ENCODE measurements at places on chromosomes 7 and 10.

DNA sequence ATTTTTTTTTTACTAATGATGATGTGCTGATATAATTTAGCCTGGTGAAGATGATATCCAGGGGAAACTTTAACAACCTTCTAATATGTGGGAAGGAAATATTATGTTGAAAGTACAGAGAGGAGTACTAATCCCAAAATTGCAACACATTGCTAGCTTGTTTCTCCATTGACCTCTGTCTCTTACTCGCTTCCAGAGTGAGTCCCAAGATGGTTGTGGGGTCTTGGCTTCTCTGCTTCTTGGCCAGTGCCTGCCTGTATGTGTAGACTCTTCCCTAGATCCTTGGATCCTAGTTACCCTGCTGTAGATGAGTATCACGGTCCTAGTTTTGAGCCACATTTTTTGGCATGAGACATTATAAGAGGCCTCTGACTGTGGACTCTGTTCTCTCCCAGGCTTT is 17.5 kb downstream of the BMPER start:
- no peak for DNase-seq

GRCh38 chr10:104318326-104318725 is 19.9 kb downstream of the ITPRIP start:
- no peak for DNase-seq

DNA sequence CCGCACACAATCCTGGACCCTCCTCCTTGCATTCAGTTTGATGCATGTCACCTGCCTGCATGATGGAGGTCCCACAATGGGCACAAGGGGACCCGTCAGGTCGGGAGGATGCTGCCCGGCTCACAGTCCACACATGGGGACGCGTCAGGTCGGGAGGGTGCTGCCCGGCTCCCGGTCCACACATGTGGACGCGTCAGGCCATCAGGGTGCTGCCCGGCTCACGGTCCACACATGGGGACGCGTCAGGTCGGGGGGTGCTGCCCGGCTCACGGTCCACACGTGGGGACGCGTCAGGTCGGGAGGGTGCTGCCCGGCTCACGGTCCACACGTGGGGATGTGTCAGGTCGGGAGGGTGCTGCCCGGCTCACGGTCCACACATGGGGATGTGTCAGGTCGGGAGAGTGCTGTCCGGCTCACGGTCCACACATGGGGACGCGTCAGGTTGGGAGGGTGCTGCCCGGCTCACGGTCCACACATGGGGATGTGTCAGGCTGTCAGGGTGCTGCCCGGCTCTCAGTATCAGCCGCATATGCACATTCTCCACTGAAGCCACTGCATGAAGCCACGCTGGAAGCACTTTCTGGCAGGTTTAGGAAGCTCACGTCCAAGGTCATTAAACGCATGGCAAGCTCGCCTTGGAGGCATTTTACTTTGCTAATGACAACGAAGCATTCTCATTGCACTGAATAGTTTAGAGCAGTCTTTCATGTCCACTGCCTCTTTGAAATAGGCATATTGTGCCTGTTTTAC is 50.3 kb downstream of the DIP2C start:
- DNase-seq, result no peak

GRCh38 chr10:19041171-19041570 is 7.4 kb upstream of the MALRD1 start:
- DNase-seq, result no peak

DNA sequence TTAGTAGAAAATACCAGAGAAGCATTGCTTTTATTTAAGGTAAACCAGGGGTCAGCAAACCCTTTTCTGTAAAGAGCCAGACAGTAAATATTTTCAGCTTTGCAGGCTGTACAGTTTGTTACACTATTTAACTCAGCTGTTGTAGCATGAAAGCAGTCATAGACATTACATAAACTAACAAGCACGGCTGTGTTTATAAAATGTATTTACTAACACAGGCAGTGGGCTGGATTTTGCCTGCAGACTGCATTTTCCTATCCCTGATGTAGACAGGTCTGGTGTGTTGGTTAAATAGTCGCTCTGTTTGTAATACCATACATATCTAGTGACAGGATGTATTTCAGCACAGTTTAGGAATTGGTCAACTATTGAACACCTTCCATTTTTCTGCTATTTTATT is 129.3 kb downstream of the ST7 start:
- DNase-seq, result no peak

DNA sequence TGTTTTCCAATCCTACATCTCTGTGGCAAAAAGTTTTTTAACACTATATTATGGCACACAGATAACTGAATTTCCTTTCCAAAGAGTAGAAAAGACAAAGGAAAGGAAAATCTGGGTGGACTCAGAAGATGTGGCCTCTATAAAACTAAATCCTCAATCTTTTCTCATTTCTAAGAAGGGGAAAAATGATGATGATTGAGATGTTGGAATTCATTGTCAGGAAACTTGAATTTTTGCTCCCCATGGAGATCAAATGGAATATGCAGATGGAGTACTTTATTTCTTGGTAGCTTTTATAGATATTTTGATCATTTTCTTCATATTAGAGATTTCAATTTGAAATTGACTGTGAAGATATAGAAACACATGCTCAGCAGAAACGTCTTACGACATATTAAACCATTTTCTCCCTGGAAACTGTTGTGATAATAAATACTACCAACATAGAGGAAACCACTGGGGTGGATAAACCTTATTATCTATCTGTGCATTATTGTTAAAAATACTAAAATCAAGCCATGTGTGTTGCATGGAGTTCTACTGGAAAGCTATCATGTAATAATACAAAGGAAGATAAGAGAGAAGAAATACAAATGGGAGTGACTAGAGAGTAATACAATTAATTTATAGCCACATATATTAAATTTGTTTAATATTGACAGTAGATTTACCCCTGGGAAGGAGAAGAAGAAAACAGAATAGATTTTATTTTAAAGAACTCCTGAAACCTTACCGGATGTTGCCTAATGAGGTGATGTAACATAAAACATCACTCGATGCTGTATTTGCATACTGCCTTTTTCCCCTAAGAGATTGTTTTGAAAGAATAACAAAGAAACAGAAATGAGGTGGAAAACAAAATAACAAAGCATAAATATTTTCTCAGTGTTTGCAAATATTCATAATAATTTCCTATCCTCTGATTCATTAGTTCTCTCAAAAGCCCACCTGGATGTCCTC is 931.2 kb upstream of the C7orf33 start:
- DNase-seq, result no peak

- peak; percentile 61 for DNase-seq
Measured at GRCh38 chr7:66237906-66238772, 33.0 kb downstream of the TPST1 start.

DNA sequence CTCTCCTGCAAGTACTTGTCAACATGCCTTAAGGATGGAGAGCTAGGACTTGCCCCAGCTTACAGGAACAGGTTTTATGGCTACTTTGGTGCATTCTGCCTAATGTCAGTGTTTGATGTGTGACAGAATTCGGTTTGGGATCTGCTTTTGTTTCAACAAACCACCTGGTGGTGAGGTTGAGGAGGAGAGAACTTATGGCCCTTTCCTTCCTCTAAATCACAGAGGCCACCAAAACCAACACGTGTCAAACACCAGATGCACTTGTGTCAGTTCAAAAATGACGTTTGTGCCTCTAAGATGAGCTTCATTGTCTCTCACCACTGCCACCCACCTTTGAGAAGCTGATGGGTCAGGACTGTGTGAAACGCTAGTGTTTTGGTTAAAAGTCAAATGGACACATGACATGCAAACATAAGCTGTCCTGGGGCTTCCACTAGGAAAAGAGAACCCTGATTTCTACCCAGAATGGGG is 83.9 kb downstream of the OSBPL3 start:
- no peak for DNase-seq

GRCh38 chr10:125015356-125015944 is 73.5 kb downstream of the ZRANB1 start:
- no peak for DNase-seq

GRCh38 chr10:72334196-72334824 is 20.4 kb downstream of the DNAJB12 start:
- peak; percentile 36 for DNase-seq

DNA sequence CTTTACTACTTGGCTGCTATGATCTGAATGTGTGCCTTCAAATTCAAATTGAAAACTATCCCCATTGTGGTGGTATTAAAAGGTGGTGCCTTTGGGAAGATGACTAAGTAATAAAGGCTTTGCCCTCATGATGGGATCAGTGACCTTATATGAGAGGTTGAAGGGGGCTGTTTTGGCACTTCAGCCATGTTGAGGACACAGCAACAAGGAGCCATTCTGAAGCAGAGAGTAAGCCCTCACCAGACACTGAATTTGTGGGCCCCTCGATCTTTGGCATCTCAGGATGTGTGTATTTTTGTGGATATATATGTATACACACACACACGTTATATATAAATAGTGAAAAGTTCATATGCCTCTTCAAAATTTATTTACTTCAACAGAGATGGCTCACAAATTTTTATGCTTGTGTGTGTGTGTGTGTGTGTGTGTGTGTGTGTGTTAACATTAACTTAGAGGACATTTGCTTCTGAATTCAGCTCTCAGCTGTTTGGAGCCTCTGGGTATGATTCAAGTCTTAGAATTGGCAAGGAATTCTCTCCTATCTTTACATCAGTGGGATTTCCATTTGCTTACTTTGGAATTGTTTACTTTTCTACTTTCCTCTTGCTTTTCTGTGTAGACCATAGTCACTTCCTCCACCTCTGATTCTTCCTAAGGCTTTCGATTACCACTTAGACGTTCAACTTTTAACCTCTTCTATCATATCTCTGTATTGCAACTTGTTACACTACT is 66.6 kb downstream of the MAGI2 start:
- no peak for DNase-seq

DNA sequence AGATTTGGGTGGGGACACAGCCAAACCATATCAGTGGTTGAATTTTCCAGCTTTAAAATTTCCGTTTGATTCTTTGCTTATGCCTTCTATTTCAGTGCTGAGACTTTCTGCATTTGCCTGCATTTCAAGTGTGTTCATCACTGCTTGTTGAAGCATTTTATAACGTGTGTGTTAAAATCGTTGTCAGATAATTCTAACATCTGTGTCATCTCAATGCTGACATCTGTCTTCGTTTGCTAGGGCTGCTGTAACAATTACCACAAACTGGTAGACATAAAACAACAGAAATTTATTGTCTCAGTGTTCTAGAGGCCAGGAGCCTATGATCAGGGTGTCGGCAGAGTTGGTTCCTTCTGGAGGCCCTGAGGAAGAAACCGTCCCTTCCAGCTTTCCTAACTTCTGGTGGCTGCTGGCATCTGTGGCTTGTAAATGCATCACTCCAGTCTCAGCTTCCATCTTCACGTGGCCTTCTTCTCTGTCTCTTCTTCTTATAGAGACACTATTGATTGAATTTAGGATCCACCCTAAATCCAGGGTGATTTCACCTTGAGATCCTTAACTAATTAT is 71.1 kb upstream of the SDK1 start:
- DNase-seq, result no peak

DNA sequence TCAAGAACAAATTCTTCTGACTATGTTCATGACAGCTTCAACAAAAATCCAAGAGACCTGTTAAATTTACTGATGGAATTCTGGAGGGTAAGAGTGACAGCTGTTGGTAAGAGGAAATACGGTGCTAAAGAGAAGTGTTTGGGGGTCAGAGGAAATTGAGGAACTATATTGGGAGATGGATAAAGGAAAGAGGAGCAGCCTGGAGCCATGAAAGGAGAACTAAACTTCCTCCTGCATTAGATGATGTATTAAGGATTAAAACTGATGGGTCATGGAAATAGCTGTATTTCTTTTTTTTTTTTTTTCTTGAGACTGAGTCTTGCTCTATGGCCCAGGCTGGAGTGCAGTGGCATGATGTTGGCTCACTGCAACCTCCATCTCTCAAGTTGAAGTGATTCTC is 95.3 kb downstream of the HERPUD2 start:
- no peak for DNase-seq

GRCh38 chr7:7821517-7821916 is 103.1 kb upstream of the RPA3 start:
- DNase-seq, result no peak

DNA sequence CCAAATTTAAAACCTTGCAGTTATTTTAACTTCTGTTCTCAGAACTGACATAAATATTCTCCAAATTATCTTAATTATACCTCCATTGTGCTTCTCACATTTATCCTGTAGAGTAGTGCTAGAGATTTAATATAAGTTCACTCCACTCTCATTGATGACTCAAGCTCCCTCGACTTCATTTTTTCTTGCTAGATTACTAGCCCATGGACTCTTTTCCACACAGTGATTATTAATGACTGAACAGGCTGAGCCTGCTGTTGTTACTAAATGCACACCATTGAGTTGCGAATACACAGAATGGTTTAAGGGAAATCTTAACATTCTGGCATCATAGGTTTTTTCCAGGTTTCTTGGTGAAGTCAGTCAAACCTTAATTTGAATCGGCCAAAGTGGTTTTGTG is 179.5 kb upstream of the AKR1E2 start:
- no peak for DNase-seq

DNA sequence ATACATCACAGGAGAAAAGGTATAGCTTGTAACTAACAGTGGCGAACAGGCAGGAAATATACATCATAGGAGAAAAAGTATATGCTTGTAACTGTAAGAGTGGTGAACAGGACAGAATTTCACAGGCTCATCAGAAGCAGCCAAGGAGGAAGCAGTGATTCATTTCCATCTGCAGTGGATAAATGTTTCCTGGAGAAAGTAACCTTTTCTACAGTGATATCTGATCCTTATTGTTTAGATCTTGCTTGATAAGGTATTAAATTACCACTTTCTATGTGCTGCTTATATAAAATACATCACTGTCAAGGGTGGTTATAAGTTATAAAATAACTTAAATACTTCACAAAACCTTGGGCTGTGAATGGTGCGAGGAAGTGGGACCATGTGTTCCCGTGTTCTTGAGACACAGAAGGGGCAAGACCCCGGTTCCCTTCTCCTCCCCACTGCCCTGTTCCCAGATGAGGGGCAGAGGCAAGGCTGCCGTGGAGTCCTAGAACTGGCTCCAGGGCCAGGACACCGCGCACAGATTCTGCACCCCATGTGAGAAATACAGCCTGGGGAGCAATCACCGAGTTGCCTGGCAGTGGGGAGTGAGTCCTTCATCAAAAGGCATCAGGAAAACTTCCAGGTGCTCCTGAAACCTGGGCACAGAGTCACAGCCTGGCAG is 135.2 kb downstream of the DIP2C start:
- DNase-seq, result no peak
